Activated CD4-positive, alpha-beta memory T cell treated with anti-CD3 and anti-CD28 coated beads for 36 hours (primary cell): ENCODE measurements at places on chromosomes 5 and 9. TPM values are rescaled to one million over a fixed set of nuclear protein-coding genes. Genes with fewer than 3 reads are reported as not detected.

- H3K27ac ChIP-seq = peak overlapping the region; percentile 79
- no peaks in the 10 kb centered on the region for H3K27me3 ChIP-seq
- peak; percentile 92 for DNase-seq
- H3K4me3 ChIP-seq = peak overlapping the region; percentile 75
These were observed 15.1 kb upstream of the ZNF131 start for GRCh38 chr5:43105369-43106289.

GRCh38 chr9:38089387-38090165 is 20.5 kb upstream of the SHB start:
- H3K4me1 ChIP-seq = no peaks in the 10 kb centered on the region
- H3K4me3 ChIP-seq = no peak overlapping the region
- no peak for DNase-seq
- H3K27ac ChIP-seq = no peak overlapping the region
- H3K36me3 ChIP-seq = no peaks in the 10 kb centered on the region

Gene KLF9
- total RNA-seq = 23.7 TPM

Gene ADRA1B
- not detected for total RNA-seq

DNA sequence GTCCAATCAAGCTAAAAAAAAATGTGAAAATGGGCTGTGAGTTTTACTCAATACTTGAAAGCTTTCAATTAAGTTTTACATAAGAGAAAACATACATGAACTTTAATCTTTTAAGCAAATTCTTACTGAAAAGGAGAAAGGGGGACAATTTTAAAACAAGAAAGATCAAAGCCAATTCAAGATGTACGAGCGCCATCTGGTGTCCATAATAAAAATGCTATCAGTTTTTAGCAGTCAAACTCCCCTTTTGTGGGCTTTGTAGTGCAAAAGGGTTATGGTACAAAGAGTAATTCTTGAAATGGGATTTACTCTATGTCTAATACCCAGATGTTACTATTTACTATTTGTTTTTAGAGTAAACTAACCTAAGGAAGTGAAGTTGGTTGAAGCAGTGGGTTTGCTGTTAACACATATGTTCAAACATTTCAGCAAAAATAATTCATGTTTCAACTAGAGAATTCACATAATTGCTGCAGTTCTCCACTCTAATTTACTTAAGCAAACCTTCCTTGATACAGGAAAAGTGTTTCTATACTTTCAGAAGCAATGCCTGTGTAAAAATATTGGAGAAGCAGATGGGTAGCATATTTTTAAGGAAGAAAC is 228.2 kb upstream of the TYRP1 start:
- H3K4me3 ChIP-seq = no peak overlapping the region
- DNase-seq = no peak
- H3K4me1 ChIP-seq = no peaks in the 10 kb centered on the region
- no peak overlapping the region for H3K27ac ChIP-seq
- no peaks in the 10 kb centered on the region for H3K36me3 ChIP-seq

- no peak for DNase-seq
- no peak overlapping the region for H3K4me3 ChIP-seq
- H3K27ac ChIP-seq = peak overlapping the region; percentile 78
- no peaks in the 10 kb centered on the region for H3K36me3 ChIP-seq
- peaks cover 36% of the 10 kb centered on the region for H3K4me1 ChIP-seq
- no peaks in the 10 kb centered on the region for H3K27me3 ChIP-seq
These were observed 41.7 kb downstream of the ITGA2 start for GRCh38 chr5:53030893-53031292.

DNA sequence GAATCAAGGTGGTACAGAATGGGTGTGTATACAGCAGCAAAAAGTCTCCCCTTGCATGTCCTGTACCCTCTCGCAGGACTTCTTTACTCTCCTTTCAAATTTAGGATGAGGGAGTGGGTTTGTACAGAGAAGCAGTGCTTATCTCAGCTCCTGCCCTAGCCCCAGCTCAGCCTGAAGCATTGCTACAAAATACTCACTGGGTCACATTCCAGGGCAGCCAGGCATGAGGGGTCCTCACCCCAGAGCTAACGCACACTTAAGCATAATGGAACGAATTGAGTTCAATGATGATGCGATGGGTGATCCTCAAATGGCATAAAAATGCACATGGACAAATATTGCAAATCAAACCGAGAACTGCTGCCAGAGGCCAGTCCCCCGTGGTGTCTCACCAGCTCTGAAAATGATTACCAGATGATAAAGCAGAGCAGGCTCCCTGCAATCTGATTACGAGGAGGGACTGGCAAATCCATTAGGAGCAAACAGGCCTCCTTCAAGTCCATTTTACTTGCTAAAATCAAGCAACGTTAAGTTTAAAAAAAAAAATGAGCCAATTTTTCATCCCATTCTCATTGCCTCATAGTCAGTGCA is 231.6 kb upstream of the TAS2R1 start:
- H3K27me3 ChIP-seq = no peaks in the 10 kb centered on the region
- H3K27ac ChIP-seq = no peak overlapping the region
- no peaks in the 10 kb centered on the region for H3K4me1 ChIP-seq
- no peaks in the 10 kb centered on the region for H3K36me3 ChIP-seq
- no peak overlapping the region for H3K4me3 ChIP-seq
- no peak for DNase-seq

Gene MYOT
- not detected for total RNA-seq

GRCh38 chr5:36790847-36791246 is 85.7 kb upstream of the NIPBL start:
- H3K36me3 ChIP-seq = no peaks in the 10 kb centered on the region
- H3K27me3 ChIP-seq = no peaks in the 10 kb centered on the region
- no peak overlapping the region for H3K27ac ChIP-seq
- no peak overlapping the region for H3K4me3 ChIP-seq
- no peaks in the 10 kb centered on the region for H3K4me1 ChIP-seq

GRCh38 chr5:111299831-111300432 is 75.7 kb downstream of the CAMK4 start:
- peaks cover 32% of the 10 kb centered on the region for H3K4me1 ChIP-seq
- H3K4me3 ChIP-seq = peak overlapping the region; percentile 42
- peak overlapping the region; percentile 46 for H3K27ac ChIP-seq
- H3K27me3 ChIP-seq = no peaks in the 10 kb centered on the region
- peaks cover 26% of the 10 kb centered on the region for H3K36me3 ChIP-seq

DNA sequence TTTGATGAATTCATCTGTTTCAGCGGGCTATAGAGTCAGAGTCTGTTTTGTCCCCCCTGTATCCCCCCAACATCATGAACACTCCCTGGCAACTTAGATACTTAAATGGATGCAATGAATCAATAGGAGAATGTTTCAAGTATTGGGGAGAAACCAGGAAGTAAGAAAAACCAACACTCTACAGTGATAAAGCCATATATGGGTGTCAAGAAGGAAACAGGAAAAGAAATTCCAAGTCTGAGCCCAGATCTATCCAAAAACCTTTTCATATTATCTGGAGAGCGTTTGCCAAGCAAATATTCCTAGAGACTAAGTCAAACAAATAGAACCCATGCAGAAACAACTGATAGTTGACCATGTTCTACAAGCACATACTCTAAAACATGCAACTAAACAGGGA is 2.3 kb upstream of the GNAQ start:
- DNase-seq = no peak
- H3K27me3 ChIP-seq = no peaks in the 10 kb centered on the region
- H3K27ac ChIP-seq = no peak overlapping the region
- H3K4me1 ChIP-seq = peaks cover 42% of the 10 kb centered on the region

Gene PTGES
- not detected for total RNA-seq

DNA sequence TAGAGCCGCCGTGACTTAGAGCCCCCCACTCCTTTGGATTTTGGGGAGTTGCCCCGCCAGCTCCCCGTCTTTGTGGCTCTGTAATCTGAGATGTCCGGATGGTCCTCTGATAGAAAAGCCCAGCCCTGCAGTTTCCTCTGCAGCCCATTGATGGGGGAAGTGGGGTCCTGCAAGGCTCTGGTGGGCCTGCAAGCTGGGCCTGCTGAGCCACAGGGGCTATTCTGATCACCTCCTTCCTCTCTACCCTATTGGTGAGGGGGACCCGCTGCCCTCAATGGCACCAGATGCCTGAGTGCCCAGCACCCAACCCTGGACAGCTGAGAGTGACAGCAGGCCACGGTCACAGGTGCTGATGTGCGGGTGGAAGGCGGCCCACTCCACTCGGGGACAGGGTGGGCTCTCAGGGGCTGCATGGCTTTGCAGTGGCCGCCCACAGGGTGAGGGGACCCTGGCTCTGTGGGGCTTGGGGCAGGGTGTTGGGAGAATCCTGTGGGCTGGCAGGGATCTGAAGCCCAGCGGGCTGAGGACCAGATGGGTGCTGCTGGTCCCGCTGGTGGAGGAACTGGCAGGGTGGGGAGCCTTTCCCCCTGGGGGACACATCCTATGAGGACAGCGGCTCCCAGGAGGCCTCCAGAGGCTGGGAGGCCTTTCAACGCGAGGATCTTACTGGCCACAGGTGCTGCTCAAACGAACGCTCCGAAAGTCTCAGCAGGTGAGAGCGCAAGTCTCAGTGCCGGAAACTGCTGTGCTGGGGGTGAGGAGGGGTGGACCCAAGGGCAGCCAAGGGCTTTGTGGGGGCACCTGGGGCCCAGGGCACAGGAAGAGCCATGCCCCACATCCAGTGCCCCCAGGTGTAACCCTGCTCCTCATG is 30.0 kb upstream of the LPCAT1 start:
- no peak for DNase-seq
- no peak overlapping the region for H3K4me3 ChIP-seq
- H3K27me3 ChIP-seq = no peaks in the 10 kb centered on the region
- no peaks in the 10 kb centered on the region for H3K4me1 ChIP-seq

DNA sequence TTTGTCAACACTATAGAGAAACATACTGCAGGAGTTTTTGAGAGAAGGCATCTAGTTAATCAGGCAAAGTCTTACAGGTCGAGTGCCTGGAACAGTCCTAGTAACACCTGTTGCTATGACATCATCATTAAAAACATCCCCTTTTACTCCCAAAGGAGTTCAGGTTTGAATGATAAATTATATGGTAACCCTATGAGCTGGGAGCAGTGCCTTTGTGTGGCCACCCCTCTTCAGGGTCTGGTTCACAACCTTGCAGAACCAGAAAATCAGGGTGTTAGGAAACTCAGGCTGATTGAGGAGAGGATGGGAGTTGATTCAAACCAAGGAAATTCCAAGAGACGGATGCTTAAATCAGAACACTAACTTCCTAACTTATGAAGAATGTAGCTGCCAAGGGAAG is 179.1 kb upstream of the RASEF start:
- DNase-seq = no peak
- H3K4me3 ChIP-seq = no peak overlapping the region
- no peaks in the 10 kb centered on the region for H3K4me1 ChIP-seq
- H3K36me3 ChIP-seq = peaks cover 2% of the 10 kb centered on the region
- H3K27ac ChIP-seq = no peak overlapping the region

GRCh38 chr9:80233906-80234305 is 662.1 kb downstream of the TLE4 start:
- DNase-seq = no peak
- no peak overlapping the region for H3K27ac ChIP-seq
- H3K36me3 ChIP-seq = no peaks in the 10 kb centered on the region
- H3K27me3 ChIP-seq = no peaks in the 10 kb centered on the region

Gene COL15A1
- total RNA-seq = 0.14 TPM

Gene NR2F1
- not detected for total RNA-seq

Gene SHOC1
- not detected for total RNA-seq

Gene HSD17B3
- total RNA-seq = not detected

- peaks cover 12% of the 10 kb centered on the region for H3K4me1 ChIP-seq
- DNase-seq = peak; percentile 74
- peak overlapping the region; percentile 53 for H3K4me3 ChIP-seq
- H3K27ac ChIP-seq = no peak overlapping the region
- H3K27me3 ChIP-seq = peaks cover 14% of the 10 kb centered on the region
- no peaks in the 10 kb centered on the region for H3K36me3 ChIP-seq
These were observed 63.1 kb downstream of the CXXC5 start for GRCh38 chr5:139711067-139711905.

DNA sequence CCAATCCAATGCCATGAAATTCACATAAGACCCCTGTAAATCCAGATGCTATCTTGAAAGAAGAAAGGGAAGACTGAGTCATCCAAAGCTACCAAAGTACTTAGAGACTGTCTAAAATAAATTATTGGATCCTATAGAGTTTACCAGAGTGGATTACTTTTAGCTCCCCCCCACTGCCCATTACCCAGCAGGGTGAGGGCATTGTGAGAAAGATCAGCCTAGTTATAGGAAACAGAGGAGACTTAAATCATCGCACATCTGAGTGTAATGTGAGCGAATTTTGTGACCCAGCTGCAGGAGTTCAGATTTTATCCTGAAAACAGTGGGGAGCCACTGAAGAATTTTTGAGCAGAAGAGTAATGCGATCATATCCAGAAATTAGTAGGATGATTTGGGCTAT is 1.6 kb upstream of the ENHO start:
- H3K4me3 ChIP-seq = no peak overlapping the region
- H3K27ac ChIP-seq = no peak overlapping the region
- peaks cover 16% of the 10 kb centered on the region for H3K4me1 ChIP-seq
- H3K27me3 ChIP-seq = peaks cover 5% of the 10 kb centered on the region

DNA sequence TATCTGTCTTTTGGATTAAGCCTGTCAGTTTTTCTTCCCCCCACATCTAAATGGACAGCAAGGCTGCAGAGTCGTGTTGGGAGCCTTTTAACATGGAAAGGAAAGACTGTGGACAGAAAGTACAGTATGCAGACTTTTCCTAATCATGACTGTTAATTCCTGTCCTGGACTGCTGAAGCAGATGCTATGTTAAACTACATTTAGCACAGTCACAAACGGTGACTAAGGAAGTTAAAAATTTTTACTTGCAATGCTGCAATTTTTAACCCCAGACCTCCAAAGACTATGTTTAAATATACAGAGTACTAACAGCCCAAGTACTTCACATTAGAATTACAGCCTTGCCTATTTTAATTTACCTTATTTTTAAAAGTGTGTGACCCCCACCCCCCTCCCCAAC is 51.8 kb downstream of the ELAVL2 start:
- DNase-seq = no peak
- H3K27me3 ChIP-seq = no peaks in the 10 kb centered on the region
- no peaks in the 10 kb centered on the region for H3K36me3 ChIP-seq

Gene MEF2C
- total RNA-seq = 0.02 TPM

DNA sequence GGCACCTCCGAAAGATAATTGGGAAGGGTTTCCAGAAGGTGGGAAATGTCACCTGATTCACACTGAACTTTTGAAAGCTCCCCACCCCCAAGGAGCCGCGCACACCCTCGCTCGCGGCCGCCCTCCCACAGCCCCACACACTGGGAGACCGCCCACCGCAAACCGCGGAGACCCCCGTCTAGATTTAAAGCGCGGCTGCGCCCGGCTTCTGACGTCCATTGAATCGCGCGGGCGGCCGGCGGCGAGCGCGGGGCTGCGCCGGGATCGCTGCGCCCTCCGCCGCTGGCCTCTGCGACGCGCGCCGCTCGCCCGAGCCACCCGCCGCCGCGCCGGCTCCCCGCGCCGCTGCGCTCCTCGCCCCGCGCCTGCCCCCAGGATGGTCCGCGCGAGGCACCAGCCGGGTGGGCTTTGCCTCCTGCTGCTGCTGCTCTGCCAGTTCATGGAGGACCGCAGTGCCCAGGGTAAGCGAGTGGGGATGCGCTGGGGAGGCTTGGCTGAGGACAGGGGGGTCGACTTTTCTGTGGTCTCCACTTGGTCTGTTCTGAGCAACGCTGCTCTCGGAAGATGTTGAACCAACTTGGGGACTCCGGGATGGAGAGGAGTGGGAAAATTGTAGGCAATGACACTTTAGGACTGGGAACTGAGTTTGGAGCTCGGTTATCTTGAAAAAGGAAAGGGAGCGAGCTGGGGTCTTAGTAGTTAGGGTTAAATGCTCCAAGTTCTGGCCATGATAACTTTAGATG is at the start of gene FST:
TSS of gene FST (plus strand) at position 214 of the 743 bp plus-strand sequence. CDS start at position 377, 163 bp downstream.
- DNase-seq = no peak
- peaks cover 41% of the 10 kb centered on the region for H3K27me3 ChIP-seq
- H3K27ac ChIP-seq = no peak within 1 kb of the TSS
- peak within 1 kb of the TSS; percentile 84 for H3K4me3 ChIP-seq
- peaks cover 32% of the 10 kb centered on the region for H3K4me1 ChIP-seq

GRCh38 chr5:78077369-78078068 is 217.0 kb downstream of the AP3B1 start:
- no peak for DNase-seq
- H3K27me3 ChIP-seq = no peaks in the 10 kb centered on the region
